CD8-positive, alpha-beta memory T cell (primary cell): ENCODE measurements at places on chromosomes 5 and 9.

- no peak overlapping the region for H3K4me3 ChIP-seq
- peaks cover 13% of the 10 kb centered on the region for H3K27me3 ChIP-seq
- H3K27ac ChIP-seq: no peak overlapping the region
Measured at GRCh38 chr5:124650147-124650561, 96.3 kb downstream of the ZNF608 start.

GRCh38 chr5:1520791-1521453, 2.8 kb downstream of the LPCAT1 start:
- H3K36me3 ChIP-seq: peaks cover 5% of the 10 kb centered on the region
- no peak overlapping the region for H3K27ac ChIP-seq
- H3K4me3 ChIP-seq: no peak overlapping the region
- H3K27me3 ChIP-seq: no peaks in the 10 kb centered on the region

DNA sequence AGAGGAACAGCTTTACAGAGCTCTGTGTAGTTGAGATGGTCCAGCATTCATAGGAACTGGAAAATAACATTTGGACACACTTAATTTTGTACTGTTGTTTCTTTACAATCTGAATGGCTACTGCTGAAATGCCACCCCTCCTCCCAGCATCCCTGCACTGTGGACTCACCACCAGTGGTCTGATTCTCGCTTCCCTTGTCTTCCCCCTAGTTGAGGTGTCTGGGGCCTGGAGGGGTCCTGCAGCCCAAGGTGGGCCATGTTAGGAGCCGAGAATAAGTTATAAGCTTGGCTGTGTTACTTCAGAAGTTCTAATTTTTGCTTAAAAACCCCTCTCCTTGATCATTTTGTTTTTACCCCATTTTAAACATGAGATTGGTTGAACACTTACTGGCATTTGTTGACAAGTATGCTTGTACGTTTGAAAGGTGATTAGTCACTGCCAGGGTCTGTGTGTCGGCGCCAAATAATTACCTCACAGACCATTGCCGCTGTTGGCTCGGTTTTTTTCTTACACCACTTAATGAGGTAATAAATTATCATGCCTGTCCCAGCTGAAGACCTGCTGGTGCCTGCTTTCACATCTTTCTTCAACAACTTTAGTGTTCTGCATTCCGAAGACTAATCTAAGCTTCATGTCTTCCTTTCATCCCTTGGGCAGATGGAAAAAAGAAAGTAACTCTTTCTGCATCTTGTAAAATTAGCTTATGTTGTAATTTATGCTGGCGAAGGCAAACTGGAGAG, 65.8 kb downstream of the MCCC2 start:
- peaks cover 14% of the 10 kb centered on the region for H3K36me3 ChIP-seq
- H3K27me3 ChIP-seq: no peaks in the 10 kb centered on the region
- no peak overlapping the region for H3K27ac ChIP-seq
- H3K4me3 ChIP-seq: no peak overlapping the region
- H3K4me1 ChIP-seq: no peaks in the 10 kb centered on the region
- DNase-seq: no peak

- DNase-seq: no peak
- no peak overlapping the region for H3K4me3 ChIP-seq
- H3K27ac ChIP-seq: no peak overlapping the region
- no peaks in the 10 kb centered on the region for H3K4me1 ChIP-seq
- H3K36me3 ChIP-seq: no peaks in the 10 kb centered on the region
Measured at GRCh38 chr5:30693326-30693725, 500.2 kb upstream of the CDH6 start.

DNA sequence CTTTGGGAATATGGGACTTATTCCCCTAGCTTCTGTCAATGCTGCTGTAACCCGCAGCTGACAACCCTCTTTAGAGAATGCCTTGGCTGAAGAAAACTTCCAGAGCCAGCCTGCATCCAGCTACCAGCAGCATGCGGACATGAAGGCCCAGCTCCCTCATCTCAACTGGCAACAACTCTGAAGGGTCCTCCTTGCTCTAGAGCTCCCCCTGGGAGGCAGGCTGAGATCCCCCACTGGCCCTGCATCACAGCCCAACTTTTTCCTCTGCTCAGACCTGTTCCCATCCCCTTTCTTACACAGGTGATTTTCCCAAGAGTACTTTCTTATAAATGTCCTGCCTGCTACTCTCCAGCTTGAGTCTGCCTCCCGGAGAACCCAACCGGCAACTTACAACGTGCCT, 18.7 kb upstream of the WNT8A start:
- DNase-seq: no peak
- H3K4me1 ChIP-seq: no peaks in the 10 kb centered on the region
- H3K27me3 ChIP-seq: no peaks in the 10 kb centered on the region
- no peaks in the 10 kb centered on the region for H3K36me3 ChIP-seq
